ENCODE measurements at places on chromosomes 5 and 9.

GRCh38 chr9:107948086-107948485, 458.5 kb upstream of the KLF4 start:
- no peak for DNase-seq

DNA sequence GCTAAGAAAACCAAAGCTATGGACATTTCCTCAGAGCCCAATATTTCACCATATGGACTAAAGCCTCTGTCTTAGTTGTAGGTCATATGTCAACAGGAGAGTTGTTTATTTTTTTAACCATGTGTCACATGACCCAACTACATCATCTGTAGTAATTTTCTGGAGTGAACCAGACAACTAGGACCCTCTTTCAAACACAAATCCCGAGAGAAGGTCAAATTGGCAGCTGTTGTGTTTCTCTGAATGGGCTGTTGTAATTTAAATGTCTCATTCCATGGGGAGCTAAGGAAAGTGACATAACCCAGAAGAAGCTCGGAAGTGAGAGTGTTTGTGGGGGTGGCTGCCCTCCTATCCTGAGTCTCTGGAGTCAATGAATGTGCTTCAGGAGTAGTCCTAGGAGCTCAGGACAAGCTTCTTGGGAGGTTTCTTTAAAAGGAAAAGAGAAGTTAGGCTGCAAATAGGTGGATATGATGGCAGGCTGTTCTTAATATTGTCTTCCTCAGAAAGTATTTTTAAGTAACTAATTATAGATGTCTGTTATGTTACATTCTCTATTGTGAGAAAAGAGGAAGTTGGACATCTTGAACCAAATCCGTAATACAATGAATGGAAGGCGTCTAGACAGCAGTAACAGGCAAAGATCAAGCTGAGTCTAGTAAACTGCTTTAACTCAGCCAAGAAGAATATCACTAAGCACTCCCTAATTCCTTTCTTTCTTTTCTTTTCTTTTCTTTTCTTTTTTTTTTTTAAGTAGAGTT, 50.1 kb downstream of the TMEM167A start:
- no peak for DNase-seq

- DNase-seq: no peak
These were observed 106.7 kb downstream of the NXNL2 start for GRCh38 chr9:88641456-88642240.

DNA sequence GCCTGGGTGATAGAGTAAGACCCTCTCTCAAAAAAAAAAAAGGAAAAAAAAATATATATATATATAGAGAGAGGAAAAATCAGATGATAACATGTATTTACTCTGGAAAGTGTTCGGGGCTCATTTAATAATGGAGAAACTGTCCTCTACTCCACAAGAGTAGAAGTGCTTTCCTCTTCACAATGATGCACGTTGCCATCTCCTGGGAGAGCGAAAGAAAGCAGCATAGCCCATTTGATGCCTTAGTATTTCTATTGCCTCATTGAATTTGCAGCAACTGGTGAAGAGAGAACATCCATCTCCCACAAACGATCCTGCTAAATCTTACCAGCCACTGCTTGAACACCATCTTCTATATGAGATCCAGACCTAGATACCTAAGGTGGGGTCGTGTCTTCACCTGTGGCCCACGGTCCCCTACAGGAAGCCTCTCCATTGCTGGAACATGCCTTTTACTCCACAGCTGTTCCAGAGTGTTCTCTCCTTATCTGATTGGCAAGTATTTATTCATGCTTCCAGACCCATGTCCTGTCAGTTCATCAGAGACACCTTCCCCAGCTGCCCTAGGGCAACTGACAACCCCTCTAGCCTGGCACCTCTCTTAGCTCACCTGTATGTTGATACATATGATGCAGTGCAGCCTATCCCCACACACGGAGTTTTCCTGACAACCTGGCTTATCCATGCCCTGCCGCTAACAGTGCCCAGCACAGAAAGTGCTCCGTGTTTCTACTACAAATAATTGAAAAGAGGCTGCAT, 115.3 kb downstream of the MARCHF11 start:
- DNase-seq: no peak

DNA sequence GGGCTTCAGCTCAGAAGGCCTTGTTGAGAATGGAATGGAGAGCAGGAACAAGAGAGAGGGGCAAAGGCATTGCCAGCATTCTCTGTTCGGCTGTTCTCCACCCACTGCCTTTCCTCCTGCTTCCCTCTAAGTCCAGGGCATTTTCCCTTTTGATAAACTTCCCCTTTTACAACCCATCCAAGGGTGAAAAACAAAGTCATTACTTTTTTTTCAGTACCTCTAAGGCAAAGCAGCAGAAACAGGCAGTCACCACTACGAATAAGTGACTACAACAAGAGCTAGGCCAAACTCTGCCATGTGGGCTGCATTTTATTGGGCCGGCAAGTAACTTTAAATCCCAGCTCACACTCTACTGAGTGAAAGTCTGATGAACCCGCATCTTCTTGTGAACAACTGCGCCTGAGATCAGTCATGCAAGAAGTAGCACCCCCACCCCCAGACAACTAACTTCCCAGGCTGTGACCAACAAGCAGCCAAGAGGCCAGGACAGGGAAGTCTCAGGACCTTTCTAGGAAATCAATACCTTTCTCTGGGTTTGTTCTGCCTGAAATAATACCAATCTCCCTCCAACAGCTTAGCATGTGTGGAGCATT, 13.1 kb downstream of the IL7R start:
- no peak for DNase-seq

DNA sequence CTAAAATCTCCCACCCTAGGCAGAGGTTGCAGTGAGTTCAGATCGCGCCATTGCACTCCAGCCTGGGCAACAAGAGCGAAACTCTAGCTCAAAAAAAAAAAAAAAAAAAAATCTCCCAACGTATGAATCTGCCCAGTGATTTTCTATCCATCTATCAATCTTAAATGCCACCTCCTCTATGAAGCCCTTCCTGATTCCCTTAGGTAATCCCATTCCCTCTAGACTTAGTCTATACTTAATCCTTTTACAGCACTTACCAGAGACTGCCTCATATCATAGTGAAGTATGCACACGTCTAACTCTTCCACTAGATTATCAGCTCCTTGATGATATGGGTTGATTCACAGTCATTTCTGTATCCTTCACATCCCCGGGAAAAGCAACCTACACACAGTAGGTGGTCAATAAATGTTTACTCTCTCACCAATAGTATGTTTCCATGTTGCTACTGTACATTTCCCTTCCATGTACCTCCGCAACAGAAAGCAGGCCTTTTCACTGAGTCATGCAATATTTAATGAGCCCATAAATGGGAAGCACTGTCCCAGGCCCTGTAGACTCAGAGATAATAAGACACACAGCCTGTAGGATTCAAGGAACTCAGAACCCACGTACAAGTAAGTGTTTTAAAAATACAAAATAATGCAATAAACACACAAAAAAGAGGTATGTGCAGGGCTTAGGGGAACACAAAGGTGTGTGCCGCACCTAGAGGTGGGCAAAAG, 1.2 kb downstream of the DROSHA start:
- DNase-seq: no peak

- DNase-seq: no peak
These were observed 32.8 kb downstream of the TMC1 start for GRCh38 chr9:72554221-72554641.

DNA sequence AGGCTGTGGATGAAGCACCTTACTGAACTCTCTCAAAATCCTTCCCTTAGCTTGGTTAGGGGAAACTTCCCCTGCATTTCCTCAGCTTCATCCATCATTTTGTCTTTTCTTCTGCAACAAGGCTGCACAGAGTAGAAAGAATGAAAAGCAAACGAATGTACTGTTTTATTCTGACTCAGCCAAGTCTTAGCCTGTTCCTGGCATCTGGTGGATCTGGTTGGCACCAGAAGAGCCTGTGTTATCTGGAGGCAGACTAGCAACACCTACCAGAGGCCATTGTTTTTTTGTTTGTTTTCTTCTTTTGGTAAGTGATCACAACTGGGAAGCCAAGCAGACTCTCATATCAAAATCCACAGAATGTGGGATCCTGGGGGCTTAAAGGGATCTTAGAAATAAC, 200.7 kb downstream of the FANCC start:
- peak; percentile 16 for DNase-seq

DNA sequence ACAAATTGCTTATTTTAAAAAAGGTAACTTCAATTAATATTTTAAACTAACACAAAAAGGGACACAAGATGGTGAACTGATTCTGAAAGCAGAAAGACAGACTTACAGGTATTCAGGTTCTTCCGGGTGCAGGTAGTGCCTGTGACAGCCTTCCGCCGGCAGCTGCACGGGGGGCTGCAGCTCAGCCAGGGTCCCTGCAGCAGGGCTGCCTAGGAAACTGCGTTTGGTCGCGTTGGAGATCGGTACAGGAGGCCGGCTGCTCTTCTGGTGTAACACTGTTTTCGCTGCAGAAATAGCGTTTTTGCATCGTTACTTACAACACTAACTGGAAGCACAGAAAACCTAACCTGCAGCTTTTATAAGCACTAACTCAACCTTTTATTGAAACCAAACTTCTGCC, 80.0 kb downstream of the CAMSAP1 start:
- DNase-seq: no peak

DNA sequence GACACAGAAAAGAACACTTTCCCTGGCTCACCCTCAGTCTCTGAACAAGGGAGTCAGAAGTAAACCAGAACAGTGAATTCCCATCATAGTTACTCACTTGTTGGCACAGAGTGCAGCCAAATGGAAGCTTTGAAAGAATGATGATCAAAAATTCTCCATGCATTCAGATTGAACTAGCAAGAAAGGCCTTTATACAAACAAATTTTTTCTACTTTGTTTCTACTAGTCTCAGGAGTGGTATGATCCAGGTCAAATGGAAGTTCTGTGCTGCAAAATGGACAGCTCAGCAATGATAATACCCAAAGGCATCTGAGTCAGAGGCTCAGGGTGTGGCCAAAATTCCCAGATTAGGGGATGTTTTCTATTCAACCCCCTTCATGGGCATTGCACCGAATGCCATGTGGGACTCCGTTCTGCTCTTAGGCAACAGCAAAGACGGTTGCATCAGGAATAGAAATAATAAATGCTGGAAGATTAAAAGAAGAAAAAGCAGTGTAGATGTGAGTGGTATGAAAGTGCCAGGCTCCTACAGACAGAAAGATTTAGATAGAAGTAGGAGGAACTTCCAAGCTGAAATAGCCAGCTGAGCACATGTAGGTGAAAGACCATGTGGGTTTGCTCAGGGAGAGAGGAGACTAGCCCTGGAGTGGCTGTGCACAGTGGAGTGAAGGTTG, 24.0 kb upstream of the ASPN start:
- no peak for DNase-seq

DNA sequence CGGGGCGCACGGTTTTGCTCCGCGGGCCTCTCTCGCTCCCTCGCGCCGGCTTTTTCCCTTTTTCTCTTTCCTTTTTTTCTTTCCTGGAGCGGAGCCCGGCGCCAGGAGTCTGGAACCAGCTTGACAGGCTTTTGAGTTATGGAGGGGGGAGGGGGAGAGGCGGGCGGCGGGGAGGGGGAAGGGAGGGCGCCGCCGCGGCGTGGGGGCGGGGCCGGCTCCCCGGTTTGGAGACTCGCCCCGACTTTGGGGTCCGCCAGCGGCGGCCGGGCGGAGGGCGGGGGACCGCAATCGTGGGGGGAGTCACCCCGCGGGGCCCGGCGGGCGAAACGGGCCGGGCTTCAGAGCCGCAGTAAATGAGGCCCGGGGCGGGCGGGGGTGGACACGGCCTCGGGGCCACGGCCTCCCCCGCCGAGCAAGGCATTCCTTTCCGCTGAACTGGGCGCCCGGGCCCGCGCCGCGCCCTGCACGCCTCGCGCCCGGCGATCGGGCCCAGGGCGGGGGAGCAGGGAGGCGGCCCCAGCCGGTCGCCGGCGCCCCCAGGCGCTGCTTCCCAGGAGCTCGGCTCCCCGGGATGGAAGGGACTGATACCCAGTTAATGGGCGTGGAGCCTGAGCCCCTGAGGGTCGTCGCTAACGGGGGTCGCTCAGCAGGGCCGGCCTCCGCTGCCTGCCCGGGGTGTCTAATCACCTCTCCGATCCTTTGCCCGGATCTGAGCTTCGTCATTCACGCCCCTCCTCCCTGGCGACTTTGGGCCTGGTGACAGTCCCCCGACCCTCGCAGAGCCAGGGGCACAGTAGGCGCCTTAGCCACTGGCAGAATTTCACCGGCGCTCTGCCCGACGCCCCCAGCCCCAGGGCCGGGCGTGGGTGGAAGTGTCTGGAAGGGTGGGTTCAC, 138.1 kb downstream of the C9orf50 start:
- DNase-seq: peak; percentile 71

DNA sequence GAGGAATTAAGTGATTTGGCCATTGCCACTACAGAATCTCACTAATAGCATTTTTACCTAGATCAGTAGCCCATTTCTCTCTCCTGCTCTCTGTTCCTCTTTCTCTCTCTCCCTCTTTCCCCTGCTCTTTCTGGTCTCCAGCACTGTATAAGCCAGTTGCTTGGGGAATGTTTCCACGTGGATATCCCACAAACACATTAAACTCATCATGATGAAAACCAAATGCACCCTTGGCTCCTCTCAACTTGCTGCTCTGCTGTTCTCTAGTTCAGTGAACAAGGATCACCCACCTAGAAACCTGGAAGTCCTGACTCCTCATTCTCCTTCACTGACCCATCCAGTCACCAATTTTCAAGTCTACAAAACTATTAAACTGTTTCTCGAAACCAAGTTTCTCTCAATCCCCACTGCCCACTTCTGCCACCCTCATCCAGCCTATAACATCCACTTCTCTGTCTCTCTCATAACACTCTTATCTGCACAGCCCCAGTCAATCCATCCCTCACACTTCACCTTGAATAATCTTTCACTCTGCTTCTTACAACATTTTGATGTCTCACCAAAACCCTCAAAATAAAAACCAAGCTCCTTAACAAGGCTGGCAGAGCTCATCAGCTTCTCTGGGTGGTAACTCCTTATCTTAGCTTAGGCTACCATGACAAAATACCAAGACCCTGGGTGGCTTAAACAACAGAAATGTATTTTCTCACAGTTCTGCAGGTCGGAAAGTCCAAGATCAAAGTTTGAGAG, 79.3 kb downstream of the ARL15 start:
- DNase-seq: no peak

DNA sequence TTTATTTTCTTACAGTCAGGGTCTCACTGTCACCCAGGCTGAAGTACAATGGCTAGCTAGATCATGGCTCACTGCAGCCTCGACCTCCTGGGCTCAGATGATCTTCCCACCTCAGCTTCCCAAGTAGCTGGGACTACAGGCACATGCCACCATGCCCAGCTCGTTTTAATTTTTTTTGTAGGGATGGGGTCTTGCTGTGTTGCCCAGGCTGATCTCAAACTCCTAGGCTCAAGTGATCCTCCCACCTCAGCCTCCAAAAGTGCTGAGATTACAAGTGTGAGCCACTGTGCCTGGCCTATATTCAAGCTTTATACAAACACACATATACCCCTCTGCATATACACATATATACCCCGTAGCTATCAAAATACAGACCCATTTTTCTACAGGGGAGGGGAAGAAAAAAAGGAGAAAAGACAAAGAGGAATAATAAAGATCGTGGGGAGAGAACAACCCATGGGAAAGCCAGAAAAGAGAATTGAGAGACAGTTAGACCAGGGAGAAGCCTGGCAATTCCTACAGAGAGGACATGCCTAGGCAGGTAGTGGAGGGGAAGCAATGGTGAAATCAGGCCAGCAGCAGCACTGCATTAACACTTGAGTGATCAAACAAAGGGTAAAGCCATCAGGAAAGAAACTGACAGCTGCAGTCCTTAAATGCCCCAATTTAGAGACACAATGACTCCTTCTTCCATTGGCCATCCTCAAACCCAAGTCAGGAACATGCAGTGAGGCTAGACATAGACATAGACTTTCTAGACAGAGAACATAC, 102.7 kb downstream of the EFNA5 start:
- DNase-seq: peak; percentile 59
